ENCODE measurements at places on chromosomes 1 and 21.

DNA sequence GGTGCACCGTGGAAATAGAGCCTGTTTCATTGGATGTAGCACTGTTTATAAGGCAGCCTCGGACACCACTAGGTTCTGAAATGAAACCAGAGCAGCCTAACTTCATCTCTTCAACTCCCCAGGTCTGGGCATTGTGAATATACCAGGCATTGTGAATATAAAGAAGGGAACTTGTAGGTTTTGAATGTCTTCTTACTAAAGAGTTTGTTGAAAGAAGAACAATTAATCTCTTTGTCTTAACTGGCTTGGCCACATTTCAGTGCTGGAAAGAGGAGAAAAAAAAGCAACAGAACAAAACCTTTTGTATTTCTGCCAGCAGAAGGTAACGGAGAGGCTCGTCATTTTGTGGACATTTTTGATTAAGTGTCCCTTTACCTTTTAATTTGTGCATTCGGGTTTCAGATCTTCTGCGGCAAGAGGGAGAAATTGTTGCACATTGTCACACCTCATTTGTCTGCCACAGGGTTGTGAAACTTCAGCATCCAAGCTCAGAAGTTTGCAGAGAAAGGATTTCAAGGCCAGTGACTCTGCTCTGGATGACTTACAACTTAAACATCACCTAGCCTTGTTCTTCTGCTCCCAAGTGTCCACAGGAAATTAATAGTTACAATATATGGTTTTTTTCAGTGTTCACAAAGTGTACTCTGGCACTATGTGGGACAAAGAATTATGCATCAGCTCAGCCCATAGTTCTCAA lies 158.3 kb downstream of the KAZN start:
- no peak for DNase-seq

GRCh38 chr1:212495766-212496494 lies 63.2 kb downstream of the NENF start:
- no peak for DNase-seq

- no peak for DNase-seq
Observed at GRCh38 chr1:226551299-226551698, 2.7 kb downstream of the STUM start.

DNA sequence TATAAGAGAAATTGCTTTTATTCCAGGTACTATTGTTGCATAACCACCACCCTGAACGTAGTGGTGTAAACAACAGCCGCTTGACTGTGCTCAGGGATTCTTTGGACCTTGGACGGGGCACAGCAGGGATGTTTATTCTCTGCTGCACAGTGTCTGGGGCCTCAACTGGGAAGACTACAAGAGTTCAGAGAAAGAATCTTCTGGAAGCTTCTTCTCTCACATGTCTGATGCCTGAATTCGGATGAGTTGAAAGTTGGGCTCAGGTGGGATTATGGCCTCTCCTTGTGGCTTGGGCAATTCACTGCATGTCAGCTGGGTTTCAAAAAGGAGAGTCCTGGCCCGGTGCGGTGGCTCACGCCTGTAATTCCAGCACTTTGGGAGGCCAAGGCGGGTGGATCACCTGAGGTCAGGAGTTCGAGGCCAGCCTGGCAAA lies 19.0 kb upstream of the SSBP3 start:
- no peak for DNase-seq

- DNase-seq = peak; percentile 18
Observed at GRCh38 chr21:15967661-15968060, 237.9 kb downstream of the USP25 start.

GRCh38 chr1:31409946-31410858 lies 2.8 kb upstream of the SERINC2 start:
- DNase-seq = no peak

DNA sequence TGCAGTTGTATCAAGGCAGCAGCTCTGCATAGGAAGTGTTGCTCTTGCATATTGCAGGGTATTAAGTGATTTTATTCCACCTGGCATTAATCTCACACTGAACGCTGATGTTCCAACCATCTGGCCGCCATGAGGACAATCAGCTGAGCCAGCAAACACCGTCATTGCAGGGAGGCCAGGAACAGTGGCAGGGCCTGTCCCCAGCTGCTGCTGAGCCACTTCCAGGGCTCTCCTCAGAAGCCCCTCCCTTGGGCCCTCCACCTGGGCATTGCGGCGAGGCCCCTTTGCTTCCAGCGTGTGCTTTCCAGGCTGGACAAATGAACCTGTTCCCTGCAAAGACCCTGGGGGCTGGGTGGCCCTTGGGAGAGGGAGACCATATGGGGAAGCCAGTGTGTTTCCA lies 171.6 kb upstream of the C1orf174 start:
- no peak for DNase-seq

- no peak for DNase-seq
Observed at GRCh38 chr21:28100366-28100765, 892.3 kb downstream of the LTN1 start.

- no peak for DNase-seq
Observed at GRCh38 chr1:184455786-184456185, 69.0 kb downstream of the C1orf21 start.

GRCh38 chr1:54300401-54300800 lies 100.4 kb downstream of the MRPL37 start:
- no peak for DNase-seq

DNA sequence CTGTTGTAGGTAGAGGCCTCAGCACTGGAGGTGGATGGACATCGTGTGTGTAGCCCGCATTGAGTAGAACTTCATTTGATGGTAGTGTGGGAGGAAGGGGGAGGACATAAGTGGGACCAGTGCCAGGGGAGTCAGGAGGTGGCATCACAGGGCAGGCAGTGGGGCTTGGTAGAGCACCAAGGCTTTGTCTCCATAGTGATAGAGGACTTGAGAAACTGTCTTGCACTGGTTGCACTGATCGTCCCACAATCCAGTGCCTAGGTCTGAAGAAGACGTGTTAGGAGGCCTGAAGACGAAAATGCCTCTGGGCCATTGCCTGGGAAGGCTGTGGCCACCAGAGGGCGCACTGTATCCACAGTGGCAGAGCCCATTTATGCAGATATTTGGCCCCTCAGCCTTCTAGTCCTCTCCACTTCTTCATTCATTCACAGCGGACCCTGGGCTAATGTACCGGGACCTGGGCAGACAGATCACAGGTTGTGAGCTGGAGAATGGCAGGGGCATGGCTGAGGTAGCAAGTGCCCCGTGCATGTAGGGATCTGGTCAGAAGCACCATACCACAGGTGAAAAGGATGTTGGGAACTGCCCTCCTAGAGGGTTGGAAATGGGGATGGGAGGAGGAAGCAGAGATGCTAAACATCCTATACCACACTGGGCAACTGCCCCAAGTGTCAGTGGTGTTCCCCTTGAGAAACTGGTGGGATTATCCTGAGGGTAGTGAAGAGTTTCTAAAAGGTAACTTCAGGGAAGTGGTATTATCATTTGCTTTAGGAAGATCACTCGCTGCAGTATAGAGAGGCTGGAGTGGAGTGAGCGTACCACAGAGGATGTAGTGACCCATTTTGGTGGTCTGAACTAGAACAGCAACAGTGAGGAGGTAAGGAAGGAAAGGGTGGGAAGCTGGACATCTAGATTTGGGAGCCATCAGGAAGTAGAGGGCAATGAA lies 95.3 kb downstream of the PIK3R3 start:
- peak; percentile 57 for DNase-seq

- no peak for DNase-seq
Observed at GRCh38 chr1:20318971-20319370, 28.3 kb downstream of the VWA5B1 start.

- DNase-seq = no peak
Observed at GRCh38 chr1:240219104-240219503, 127.4 kb downstream of the FMN2 start.

DNA sequence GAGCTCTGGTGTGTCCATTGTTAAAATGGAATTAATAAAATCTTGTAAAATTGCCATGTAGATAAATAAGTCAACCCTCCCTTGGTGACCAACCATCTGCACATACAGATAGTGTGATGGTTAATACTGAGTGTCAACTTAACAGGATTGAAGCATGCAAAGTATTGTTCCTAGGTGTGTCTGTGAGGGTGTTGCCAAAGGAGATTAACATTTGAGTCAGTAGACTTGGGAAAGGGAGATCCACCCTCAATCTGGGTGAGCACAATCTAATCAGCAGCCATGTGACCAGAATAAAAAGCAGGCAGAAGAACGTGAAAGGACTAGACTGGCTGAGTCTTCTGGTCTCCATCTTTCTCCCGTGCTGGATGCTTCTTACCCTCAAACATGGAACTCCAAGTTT lies 174.8 kb downstream of the LTN1 start:
- no peak for DNase-seq

DNA sequence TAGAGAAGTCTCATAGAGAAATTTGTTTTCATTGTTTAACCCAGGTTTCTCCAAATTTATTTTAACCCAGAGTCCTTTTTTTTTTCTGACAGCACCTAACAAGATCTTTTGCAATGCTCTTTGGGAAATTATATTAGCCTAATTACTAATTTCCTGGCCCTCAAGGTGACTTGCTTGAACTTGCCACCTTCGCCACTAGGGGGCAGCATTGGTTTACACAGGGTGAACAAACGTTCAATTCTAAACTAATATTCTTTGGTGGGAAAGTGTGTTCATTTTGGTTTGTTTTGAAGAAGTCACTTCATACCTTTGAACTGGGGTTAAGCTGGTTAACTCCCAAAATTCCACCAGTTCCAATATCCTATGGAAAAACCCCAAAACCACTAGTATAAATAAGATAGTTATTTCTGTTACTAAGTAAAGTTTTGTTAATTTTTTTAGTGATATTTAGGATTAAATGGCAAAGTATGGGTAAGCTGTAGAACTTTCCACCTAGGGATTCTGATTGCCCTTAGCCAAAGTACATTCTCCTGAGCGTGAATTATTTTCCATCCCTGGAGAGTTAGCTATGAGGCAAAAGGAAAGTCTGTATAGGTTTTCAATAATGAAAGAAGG lies 13.0 kb downstream of the CCDC190 start:
- peak; percentile 36 for DNase-seq

DNA sequence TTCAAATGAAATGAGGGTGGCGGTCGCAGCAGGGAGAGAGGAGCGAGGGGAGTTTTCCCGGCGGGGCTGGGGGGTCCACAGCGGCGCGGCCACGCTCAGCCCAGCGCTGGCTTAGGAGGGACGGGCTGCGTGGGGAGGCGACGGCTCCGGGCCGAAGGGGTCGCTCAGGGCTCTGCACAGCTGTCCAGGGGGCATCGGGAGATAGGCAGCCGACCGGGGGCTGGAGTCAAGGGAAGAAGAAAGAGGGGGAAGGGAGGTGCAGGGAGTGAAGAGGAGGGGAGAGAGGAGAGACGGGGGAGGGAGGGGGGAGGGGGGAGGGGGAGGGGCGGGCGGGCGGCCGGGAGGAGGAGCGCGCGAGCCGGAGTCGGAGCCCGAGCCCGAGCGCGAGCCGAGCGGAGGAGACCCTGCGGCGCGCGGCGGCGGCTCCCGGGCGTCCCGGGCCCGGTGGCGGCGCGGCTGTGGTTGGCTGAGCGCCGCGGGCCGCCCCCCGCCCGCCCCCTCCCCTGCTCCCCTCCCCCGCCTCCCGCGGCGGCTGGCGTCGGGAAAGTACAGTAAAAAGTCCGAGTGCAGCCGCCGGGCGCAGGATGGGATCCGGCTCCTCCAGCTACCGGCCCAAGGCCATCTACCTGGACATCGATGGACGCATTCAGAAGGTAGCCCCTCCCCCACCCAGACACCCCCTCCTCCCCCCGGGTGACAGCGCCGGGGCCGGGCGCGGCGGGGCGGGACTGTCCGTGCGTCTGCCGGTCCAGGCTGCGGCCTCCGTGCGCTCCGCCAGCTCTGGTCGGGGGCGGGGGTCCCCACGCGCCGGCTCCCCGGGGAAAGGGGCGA lies at the start of gene PDE9A:
PDE9A (plus strand) TSS at position 391 of the 831 bp plus-strand sequence; CDS start at position 585, 194 bp downstream.
- no peak for DNase-seq

- peak; percentile 50 for DNase-seq
Observed at GRCh38 chr1:22416555-22417454, 34.8 kb upstream of the ZBTB40 start.

GRCh38 chr21:37916310-37917051 lies at the start of gene KCNJ6:
KCNJ6 (minus strand) TSS chr21:37916457; CDS start chr21:37840682, 75,775 bp downstream.
- DNase-seq = no peak

GRCh38 chr1:28027660-28028059 lies 60.8 kb downstream of the EYA3 start:
- no peak for DNase-seq

- DNase-seq = no peak
Observed at GRCh38 chr1:57872913-57873312, 449.1 kb upstream of the DAB1 start.
